Upper lobe of left lung (tissue), 6 donors: ENCODE measurements at places on chromosomes 6 and 20. TPM values are rescaled to one million over a fixed set of nuclear protein-coding genes. Genes with fewer than 3 reads are reported as not detected.

The PDSS2 gene
- total RNA-seq, result 15.7 TPM

The COL21A1 gene
- 3.2 TPM for total RNA-seq

- DNase-seq, result no peak
Measured at GRCh38 chr20:35305682-35306556, 13.7 kb upstream of the FAM83C start.

DNA sequence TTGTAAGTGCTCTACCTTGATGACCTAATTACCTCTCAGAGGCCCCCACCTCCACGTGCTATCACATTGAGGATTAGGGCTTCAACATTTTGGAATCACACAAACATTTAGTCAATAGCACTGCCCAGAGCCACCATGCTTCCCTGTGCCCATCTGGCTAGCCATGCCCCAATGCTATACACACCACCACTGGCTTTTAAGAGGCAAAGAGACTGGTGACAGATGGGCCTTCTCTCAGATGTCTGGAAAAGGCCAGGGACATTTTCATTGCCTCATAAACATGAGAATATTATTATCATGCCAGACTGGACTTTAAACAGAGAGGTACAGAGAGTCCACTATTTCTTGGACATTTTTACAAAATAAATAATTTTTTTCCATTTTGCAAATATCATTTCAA, 29.8 kb downstream of the TRMT6 start:
- DNase-seq, result no peak

DNA sequence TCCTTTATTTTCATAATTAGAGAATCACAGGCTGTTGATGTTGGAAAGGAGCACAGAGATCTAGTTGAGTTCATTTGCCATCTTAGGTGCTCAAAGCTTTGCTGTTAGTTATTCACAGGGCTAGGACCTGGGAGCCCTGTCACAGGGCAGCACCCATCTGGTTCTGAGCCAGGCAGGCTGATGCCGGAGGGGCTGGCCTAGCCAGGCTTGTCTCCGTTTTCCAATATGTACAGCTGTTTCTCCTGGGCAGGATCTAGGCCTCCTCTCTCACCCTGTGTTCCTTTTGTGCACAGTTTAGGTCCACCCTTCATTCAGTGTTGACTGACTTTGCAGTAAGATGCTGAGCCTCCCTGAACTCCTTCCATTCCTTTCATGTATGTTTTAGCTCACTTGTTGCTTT, 33.4 kb downstream of the LRRC1 start:
- DNase-seq, result no peak

GRCh38 chr20:4775322-4776078, 53.8 kb downstream of the PRND start:
- DNase-seq, result no peak

- DNase-seq, result no peak
Measured at GRCh38 chr20:13166011-13166410, 55.1 kb upstream of the ISM1 start.

DNA sequence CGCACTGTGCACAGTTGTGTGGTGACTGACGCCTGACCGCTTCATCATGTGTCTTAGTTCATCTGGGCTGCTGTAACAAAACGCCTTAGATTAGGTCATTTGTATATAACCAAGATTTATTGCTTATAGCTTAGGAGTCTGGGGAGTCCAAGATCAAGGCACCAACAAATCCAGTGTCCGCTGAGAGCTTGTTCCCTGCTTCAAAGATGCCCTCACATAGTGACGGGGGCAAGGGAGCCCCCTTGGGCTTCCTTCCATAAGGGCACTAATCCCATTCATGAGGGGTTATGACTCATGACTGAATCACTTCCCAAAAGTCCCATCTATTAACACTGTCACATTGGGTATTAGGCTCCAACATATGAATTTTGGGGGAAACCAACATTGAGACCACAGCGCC, 34.6 kb downstream of the CYP24A1 start:
- no peak for DNase-seq

- DNase-seq, result no peak
Measured at GRCh38 chr6:71545905-71546304, 257.3 kb downstream of the OGFRL1 start.
